ENCODE measurements at places on chromosomes 16 and 17. TPM values are rescaled to one million over a fixed set of nuclear protein-coding genes. Genes with fewer than 3 reads are reported as not detected.

GRCh38 chr16:90040152-90041023 is 21.1 kb upstream of the DBNDD1 start:
- DNase-seq, result no peak

Gene TLK2
- 74.3 TPM for total RNA-seq

DNA sequence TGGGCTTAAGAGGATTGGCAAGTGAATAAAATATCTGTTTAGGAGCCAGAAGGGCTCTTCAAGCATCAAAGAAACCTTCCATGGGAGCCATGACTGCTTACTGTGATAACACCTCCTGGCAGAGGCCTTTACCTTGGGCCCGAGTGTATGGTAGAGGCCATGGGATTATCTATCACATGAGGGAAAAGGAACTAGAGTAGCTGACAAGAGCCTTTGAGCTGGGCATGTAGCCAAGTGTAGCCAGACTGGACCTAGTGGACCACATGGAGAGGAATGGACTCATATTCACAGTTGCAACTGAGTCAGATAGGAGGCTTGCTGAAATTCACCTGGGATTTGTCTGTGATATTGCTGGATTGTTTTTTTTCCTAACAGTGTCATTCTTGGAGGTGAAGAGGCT is 276.0 kb upstream of the ZFHX3 start:
- DNase-seq, result no peak

GRCh38 chr17:79739148-79740062 is 8.7 kb downstream of the ENPP7 start:
- DNase-seq, result no peak

GRCh38 chr16:30761928-30762902 is at the start of the genes CFAP119 and RNF40:
Gene CFAP119 (minus strand): TSS chr16:30762062. CDS start chr16:30761748, 314 bp downstream.
Gene RNF40 (plus strand): TSS chr16:30762322. CDS start chr16:30762546, 224 bp downstream.
- DNase-seq, result peak; percentile 99

Gene SKAP1
- 0.17 TPM for total RNA-seq

Gene NPIPA8
- not detected for total RNA-seq

DNA sequence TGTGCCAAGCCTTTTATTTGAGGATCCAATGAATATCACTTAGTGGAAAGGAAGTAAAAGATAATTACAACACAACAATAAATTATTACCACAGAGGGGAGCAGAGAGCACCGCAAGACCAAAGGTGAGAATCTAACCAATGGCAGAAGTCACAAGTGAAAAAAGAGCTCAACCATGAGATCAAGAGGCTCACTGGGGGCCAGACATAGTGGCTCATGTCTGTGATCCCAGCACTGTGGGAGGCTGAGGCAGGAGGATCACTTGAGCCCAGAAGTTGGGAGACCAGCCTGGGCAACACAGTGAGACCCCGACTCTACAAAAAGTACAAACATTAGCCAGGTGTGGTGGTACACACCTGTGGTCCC is 17.7 kb downstream of the ANKRD11 start:
- no peak for DNase-seq

DNA sequence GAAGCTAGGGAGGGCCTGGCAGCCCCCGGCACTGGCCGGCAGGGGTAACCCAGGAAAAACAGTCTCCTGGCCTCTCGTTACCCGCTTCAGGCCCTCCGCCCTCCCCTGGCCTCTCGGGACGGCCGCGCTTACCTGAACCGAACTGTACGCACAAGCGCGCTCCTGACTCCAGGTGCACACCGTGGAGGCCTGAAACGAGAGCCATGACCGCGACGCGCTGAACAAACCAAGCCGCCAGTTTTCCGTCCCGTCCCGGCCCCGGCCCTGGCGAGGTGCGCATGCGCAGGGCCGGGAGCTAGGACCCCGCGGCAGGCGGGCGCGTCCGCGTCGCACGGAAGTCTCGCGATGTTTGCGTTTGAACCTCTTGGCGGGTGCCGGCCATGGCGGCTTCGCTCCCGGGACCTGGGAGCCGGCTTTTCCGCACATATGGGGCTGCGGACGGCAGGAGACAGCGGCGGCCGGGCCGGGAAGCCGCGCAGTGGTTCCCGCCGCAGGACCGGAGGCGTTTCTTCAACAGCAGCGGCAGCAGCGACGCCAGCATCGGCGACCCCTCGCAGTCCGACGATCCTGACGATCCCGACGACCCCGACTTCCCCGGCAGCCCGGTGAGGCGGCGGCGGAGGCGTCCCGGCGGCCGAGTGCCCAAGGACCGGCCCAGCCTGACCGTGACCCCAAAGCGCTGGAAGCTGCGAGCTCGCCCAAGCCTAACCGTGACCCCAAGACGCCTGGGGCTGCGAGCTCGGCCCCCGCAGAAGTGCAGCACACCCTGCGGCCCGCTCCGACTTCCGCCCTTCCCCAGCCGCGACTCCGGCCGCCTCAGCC is at the start of gene HASPIN:
TSS of gene HASPIN (plus strand) at position 348 of the 822 bp plus-strand sequence. CDS start at position 381, 33 bp downstream.
- peak; percentile 95 for DNase-seq

Measured in dermis blood vessel endothelial cell (primary cell).